ENCODE measurements at places on chromosomes 7 and 10.

DNA sequence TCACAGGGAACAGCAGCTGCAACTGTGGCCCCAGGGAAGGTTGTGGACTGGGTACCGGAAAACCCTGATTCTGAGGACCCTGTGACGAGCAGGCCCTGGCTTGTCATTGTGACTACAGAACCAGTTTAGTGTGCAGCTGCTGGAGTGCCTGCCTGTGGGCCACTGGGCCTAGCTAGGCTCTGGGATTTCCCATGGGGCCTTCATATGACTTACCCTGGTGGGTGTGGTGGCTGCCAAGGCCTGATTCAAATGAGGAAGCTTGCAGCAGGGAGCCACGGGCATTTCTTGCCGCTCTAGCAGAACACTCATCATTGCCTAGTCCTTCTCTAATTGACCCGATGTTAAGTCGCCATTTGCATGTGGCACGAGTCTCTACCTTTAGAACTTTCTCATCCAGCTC, 14.7 kb upstream of the CAMK2G start:
- no peak for DNase-seq

DNA sequence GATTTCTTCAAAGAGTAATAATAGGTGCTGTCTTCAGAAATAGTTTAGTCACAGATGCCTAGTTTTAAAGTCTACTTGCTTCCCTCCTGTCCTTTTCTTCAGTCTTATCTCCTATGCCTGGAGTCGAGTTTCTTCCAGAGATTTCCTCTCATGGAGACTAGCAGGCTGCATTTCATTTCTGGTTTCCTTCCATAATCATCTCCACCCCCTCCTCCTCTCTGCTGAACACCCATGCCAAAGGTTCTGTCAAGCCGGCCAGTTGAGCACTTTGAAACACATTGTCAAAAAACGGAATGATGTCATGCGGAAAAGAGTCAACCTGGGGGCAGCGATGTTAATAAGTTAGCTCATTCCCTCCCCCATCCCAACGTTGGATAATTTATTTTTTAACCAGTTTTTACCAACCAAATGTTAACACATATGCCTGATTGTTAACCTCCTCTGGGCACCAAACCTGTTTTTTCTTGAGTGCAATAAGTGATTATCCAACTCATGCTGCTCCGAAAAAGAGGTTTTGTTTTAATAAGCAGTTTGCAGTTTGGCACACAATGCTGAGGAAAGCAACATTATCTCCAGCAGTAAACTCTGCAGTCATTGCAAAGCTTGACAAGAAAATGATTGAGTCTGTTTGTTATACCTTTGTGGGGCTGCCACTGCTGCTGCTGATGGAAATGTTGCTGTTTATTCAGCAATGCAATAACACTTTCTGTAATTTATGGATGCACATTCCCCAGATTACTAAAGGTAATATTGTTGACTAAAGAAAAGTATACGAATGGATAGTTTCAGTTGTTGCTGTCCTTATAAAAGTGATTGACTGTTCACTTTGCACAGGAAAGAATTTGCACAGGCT, 161.6 kb downstream of the LRMDA start:
- no peak for DNase-seq

GRCh38 chr7:1669954-1670893, at the start of gene ELFN1:
TSS of gene ELFN1 (plus strand) at chr7:1670277. CDS start at chr7:1744597, 74,320 bp downstream.
- no peak for DNase-seq

DNA sequence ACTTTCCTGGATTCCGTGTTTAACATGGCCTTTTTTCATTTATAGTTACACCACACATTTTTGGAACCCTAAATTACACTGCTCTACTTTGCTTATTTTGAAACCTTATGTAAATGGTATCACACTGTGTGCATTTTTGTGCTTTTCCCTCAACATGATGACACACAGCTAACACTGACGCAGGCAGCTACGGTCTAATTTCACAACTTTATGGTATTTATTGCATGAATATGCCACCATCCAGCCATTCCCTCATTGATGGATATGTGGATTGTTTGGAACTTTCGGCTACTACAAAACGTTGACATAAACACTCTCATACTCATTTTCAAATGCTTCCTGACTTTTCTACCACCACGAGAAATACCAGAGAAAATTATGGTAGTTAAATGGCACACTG, 6.9 kb downstream of the PAPOLB start:
- no peak for DNase-seq
